ENCODE measurements at places on chromosomes 1 and 21.

- DNase-seq, result peak; percentile 20
Measured at GRCh38 chr1:22884806-22885530, 87.7 kb downstream of the LACTBL1 start.

DNA sequence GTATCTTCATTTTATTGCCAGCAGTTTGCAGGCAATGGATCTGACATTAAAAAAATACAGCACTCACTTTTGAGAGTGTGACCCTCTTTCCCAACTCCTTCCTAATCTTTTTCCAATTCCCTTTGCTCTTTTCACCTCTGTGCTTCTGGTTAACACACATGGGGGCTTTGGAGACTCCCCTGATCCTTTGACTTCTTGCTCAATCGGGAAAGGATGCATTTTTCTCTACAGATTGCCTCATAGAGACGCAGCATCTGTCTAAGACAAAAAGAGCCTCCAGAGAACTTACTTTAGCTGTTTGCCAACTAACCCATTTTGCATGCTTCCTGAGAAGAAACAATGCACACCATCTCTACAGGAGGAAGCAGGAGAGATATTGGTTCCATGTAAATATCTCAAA is 378.3 kb downstream of the PBX1 start:
- DNase-seq, result no peak

GRCh38 chr1:64162804-64163203 is 40.6 kb upstream of the UBE2U start:
- no peak for DNase-seq

DNA sequence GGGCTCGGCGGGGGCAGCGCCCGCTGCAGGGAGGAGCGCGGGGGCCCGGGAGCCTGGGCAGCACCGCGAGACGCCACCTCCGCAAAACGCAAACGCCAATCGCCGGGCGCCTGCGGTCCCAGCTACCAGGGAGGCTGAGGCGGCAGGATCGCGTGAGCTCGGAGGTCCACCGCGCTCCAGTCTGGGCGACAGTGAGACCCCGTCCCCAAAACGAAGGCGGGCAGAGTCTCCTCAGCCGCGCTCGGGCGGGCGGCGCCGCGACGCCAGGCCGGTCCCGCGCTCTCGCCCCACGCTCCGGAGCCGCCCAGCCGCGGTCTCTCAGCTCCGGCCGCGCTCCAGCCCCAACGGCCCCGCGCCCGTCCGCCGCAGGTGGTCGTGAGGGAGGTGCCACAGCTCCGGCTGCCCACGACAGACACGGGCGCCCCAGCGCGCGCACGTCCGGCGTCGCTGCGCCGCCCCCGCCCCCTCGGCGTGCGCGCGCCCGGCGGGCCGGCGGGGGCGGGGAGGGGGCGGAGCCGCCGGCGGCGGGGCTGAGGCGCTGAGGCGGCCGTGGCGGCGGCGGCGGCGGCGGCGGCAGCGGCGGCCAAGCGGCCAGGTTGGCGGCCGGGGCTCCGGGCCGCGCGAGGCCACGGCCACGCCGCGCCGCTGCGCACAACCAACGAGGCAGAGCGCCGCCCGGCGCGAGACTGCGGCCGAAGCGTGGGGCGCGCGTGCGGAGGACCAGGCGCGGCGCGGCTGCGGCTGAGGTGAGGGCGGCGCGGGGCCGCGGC is at the start of gene ADARB1:
ADARB1 (plus strand) TSS at position 533 of the 770 bp plus-strand sequence. CDS start 97,077 bp downstream, outside the sequence.
- DNase-seq, result peak; percentile 70

- DNase-seq, result no peak
Measured at GRCh38 chr1:225940385-225941151, 452 bp downstream of the LEFTY2 start.

DNA sequence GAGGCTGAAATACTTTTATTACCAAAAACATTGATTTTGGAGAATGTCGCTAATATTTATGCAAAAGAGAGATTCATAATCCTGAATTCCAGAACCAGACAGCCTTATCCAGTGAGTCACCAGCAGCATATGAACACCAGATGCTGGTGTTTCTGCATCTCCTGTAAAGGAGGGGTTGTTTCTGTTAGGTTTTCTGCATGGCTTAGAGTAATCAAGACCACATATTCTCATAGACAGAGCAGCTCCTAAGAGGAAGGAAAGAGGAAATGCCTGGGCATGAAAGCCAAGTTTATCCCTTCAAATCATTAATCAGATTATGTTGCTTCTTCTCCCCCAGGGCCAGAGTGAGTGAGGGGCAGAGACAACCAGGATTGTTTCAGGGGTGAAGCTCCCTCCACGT is 86.2 kb downstream of the NGF start:
- DNase-seq, result no peak

GRCh38 chr1:234836776-234837357 is 226.9 kb upstream of the IRF2BP2 start:
- no peak for DNase-seq

DNA sequence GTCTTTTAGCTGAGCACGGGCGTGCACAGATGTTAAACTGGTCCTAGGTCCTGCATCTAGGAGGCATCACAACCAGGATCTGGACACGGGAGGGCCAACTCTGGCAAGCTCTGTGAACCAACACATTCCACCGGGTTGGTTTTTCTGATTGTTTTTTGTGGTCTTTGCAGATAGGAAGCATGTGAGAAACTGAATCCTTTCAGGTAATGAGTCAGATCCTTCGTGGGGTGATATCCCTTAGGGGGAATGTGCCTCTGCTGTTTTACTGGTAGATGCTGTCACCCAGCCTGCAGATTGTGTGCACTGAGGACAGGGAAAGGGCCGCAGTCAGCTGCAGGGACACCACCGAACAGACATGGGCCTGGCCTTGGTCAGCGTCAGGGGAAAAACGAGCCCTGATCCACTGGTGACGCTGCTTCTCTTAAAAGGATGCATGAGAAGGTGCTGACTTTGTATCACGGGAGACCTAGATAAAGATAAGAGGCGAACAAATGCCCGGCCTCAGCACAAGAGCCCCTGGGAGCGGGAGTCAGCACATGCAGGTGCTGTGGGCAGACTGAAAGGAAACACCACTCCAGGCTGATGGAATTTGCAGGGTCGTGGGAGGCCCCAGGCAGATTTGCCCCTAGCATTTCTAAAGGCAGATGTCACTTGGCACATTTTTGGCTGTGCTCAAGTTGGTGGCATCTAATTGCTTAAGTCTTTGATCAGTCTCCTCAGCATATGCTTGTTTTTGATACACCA is 51.1 kb downstream of the DOP1B start:
- DNase-seq, result no peak

DNA sequence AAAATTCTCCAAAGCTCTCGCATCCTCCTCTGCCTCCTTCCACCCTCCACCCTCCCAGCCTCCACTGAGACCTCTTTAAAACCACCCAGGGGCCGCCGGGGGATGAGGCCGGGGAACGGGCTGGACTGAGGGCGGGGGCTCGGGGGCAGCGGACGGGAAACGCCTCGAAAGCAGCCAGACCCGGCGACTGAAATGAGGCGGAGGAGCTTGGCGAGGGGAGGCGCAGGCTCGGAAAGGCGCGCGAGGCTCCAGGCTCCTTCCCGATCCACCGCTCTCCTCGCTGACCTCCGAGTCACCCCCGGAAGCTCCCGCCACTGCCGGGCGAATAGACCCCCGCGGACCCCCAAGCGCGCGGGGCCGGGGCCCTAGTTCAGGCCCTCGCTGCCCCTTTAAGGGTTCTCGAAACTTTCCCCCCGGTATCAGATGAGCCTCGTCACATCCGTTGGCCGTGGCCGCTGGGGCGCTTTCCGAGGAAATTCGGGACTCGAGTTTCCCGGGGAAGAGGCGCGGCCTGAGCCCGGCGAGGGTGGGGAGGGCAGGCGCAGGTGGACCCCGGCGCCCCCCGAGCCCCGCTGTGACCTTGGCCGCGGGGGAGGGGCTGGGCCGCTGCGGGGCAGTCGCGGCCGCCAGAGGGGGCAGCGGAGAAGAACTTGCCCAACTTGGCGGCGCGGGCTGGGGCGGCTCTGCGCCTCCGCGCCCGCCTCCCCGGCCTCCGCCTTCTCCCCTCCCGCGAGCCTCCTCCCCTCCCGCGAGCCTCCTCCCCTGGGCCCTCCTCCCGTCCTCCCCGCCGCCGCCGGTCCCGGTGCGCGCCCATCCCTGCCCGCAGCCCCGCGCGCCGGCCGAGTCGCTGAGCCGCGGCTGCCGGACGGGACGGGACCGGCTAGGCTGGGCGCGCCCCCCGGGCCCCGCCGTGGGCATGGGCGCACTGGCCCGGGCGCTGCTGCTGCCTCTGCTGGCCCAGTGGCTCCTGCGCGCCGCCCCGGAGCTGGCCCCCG is at the start of gene BACE2:
BACE2 (plus strand) TSS at position 813 of the 995 bp plus-strand sequence; CDS start at position 917, 104 bp downstream.
- DNase-seq, result peak; percentile 42

DNA sequence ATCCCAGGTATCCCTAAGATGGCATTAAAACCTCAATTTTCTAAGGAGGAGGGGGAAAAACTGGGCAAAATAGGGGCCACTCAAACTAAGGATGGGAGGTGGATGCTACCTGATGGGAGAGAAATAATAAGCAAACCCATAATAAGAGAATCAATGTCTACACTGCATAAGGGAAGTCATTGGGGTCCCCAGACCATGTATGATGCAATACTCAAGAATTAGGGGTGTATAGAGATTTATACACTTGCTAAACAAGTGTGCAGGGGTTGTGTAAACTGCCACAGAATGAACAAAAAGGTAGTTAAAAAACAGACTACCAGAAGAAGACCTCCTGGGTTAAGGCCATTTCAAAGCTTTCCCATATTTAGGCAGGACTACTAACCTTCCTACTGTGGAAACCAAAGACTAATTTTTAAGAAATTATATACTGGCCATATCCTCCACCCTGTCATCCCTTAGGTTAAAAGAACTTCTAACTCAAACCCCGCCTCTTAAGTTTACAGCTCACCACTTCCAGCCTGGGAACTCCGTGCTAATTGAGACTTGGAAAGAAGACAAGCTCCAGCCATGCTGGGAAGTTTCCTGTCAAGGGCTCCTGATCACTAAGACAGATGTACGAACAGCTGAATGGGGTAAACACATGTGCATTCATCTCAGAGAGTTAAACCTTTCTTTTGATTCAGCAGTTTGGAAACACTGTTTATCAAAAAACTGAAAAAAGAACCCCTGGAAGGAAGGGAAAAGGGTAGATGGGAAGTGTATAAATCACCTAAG is 64.4 kb upstream of the TLR5 start:
- no peak for DNase-seq

GRCh38 chr1:8169364-8170058 is 143.4 kb upstream of the ERRFI1 start:
- DNase-seq, result peak; percentile 39

- peak; percentile 89 for DNase-seq
Measured at GRCh38 chr1:214328770-214329469, 48.0 kb downstream of the SMYD2 start.

- no peak for DNase-seq
Measured at GRCh38 chr21:14683063-14683462, 136.9 kb upstream of the SAMSN1 start.

GRCh38 chr1:66436378-66437135 is 97.4 kb upstream of the SGIP1 start:
- DNase-seq, result peak; percentile 60

- DNase-seq, result no peak
Measured at GRCh38 chr1:12152113-12152891, 14.5 kb upstream of the TNFRSF1B start.

- no peak for DNase-seq
Measured at GRCh38 chr1:108511764-108512163, 48.1 kb upstream of the EEIG2 start.

DNA sequence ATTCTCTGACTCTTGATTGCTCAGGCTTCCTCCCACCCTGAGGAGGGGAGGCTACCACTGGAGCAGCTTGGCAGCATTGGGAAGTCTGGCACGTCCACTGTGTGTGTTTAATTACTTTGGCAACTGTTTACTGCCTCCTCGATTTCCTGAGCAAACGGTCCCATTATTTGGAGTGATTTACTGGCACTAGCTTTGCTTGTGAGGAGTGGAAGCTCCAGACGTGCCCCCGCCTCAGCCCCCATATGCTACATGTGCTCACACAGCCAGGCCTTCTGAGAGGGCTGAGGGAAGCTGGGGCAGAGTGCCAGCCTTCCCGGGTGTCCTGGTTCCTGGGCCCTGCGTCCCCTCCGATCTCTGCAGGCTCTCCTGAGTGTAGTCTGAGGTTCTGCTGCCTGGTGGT is 306.2 kb downstream of the PTPRU start:
- DNase-seq, result no peak

DNA sequence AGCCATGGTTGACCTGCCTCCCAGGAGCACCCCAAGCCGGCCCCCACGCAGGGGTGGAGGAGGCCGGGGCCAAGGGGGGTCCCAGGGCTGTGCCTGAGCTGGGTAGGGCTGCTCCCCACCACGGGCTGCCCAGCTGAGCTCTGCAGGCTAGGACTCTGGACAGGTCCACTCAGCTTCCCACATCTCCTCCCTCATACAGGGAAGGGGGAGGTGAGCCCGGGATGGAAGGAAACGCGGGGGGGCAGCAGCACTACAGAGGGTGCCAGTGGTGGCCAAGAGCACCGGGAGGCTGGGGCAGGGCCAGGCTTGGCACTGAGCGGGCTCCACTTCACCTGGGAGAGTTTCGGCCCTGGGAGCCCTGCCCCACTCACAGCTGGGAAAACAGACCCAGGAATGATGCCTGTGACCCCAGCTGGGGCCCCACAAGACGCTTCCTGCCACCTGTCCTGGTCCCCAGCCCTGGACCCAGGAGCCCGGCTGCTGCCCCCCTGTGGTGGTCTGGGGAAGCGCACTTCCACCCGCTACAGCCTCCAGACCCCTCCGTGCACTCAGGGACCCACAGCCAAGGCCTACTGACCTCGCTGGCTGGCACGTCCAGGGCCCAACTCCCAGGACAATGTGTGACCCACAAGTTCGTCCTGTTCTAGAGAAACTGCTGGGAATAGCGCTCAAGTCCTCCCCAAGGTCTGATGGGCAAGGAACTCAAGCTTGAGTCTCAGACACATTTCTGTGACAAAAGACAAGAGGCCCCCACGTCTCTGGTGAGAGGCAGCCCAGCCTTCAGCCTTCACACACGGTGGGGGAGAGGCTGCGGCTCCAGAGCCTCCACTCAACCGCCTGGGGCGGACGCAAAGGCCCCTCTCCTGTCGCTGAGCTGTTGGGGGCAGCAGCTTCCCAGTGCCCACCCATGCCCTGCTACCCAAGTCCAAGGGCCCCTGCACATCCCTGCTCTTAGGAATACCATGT is 3.0 kb downstream of the AURKAIP1 start:
- DNase-seq, result peak; percentile 76

GRCh38 chr1:34800214-34800613 is 7.4 kb downstream of the GJA4 start:
- no peak for DNase-seq

- DNase-seq, result peak; percentile 41
Measured at GRCh38 chr1:162562470-162562828, 927 bp downstream of the UAP1 start.

Data from natural killer cell (primary cell).